ENCODE measurements at places on chromosomes 5 and 9.

DNA sequence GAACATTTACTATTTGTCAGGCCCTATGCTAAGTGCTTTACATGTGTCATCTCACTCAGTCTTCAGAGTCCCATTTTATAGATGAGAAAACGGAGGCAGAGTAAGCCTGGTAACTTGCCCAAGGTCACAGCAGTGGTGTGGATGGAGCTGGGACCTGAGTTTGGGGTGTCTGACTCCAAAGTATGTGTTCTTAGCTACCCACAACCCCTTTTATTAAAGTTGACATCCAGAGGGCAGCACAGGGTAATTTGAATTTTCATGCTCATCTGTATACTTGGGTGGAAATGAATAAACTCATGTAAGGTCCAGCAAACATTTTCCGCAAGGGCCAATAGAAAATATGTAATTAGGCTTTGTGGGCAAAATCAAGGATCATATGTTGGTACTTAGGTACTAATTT is 93.4 kb upstream of the SLC25A48 start:
- DNase-seq, result no peak

DNA sequence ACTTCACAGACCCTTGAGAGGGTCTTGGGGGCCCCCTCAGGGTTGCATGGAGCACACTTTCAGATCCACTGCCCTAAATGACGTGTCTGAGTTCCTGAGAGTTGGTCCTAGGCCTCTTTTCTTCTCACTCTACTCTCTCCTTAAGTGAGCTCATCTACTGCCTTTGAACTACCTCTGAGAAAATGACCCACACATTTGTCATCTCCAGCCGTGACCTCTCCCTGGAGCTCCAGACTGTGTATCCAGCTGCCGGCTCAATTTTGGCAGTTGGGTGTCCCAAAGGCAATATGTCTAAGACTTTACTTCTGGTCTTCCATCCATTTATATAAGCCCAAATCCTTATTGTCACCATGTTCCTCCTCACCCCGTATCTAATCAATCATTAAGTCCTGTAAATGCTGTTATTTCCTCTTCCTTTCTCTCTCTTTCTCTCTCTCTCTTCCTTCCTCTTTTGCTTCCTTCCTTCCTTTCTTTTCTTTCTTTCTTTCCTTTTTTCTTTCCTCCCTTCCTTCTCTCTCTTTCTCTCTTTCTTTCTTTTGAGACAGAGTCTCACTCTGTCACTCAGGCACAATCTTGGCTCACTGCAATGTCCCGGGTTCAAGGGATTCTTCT is 51.2 kb upstream of the HSPA9 start:
- no peak for DNase-seq

DNA sequence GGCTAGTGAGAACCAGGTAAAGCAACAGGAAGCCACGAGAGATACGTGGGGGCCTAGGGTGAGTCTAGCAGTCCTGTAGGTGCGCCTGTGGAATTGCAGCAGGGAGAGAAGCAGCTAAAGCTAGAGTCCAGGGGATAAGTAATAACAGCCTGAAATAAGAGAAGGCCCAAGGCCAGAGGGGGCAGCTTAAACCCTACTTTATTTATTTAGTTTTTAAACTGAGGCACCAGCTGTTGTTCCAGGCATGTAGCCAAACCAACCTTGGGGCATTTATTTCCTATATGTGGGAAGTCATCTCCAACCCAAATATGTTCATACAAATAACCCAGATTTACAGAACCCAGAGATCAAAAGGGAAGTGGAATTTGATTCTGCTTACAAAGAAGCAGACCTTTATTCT is 93.5 kb downstream of the GLDC start:
- no peak for DNase-seq

DNA sequence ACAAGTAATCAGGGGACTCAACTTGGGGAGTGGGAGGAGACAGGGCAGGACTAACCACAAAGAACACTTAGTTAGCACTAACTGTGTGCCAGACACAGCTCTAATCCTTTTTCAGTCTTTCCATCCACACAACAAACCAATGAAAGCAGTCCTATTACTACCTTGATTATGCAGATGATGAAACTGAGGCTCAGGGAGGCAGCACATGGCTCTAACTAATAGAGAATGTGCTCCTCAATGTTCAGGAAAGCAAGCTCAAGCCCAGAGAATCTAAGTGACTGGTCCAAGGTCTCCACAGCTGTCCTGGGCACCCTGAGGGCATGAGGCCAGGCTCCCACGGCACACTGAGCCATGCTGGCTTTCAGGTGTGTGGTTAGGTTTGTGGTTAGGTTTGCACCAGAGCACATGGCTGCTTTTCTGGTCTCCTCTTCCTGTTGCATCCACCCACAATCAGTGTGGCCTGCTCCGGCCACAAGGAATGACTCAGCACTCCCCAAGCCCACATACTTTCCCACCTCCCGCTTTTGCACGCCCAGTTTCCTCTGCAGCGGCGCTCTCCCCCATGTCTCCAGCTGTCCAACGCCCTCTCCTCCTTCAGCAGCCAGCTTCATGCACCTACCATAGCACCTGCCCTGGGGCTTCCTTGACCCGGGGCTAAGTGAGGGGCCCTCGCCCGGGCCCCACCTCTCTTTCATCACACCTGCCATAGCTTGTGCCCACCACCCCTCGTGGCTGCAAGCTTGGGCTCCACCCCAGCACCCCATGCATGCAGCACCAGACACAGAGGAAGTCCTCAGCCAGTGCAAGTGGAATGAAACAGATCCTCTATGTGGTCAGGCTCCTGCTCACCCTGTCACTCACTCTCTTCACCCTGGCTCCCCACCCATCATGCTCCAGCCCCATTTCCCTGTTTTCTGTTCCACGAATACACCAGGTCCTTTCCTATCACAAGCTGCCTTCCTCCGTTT is 133.1 kb downstream of the GABBR2 start:
- peak; percentile 20 for DNase-seq

- no peak for DNase-seq
Observed at GRCh38 chr9:111106202-111106601, 67.9 kb upstream of the LPAR1 start.

- DNase-seq, result no peak
Observed at GRCh38 chr5:172422255-172422654, 32.1 kb downstream of the SH3PXD2B start.

- no peak for DNase-seq
Observed at GRCh38 chr5:134634227-134634626, 1.6 kb upstream of the SAR1B start.

DNA sequence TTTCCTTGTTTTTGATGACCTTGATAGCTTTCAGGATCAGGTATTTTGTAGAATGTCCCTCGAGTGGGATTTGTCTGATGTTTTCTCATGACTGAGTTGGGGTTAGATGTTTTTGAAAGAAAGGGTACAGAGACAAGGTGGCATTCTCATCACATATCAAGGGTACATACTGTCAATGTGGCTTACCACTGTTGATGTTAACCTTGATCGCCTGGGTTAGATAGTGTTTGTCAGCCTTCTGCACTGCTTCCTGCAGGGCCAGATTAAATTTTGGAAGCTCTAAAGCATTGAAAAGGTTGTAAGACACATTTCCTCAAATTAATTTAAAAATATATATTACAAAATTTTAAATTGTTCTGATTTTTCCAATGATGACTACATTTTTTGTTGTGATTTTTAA is 287.4 kb upstream of the ACTBL2 start:
- DNase-seq, result no peak

- no peak for DNase-seq
Observed at GRCh38 chr5:80835128-80835527, 125.0 kb upstream of the RASGRF2 start.

Measured in epithelial cell of proximal tubule (primary cell).